Renal pelvis (tissue), 12 donors: ENCODE measurements at places on chromosomes 2 and 18. TPM values are rescaled to one million over a fixed set of nuclear protein-coding genes. Genes with fewer than 3 reads are reported as not detected.
A peak's percentile ranks its signal among the peaks of the same experiment; 100 is the strongest.

Gene KCNG3
- 0.65 TPM for polyA plus RNA-seq

Gene SERPINB12
- polyA plus RNA-seq, result not detected

Gene KCNJ13
- 3.3 TPM for polyA plus RNA-seq

Gene FHOD3
- 36.0 TPM for polyA plus RNA-seq

DNA sequence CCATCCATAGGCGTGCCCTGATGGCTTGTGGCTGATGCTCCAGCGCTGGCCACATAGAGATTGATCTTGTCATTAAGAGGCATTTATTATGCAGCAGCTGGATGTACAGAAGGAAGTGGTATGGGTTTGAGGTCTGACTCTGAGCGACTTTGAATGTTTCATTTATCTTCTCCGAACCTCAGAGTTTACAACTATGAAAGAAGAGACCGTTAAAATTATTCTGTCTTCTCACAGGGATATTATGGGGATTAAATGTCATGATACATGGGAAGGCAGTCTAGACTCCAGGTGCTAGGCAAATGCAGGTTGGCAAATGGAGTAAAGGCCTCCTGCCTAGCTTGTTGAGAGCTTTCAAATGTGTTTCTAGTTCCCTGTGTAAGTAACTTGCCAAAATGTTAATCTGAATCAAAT is 30.3 kb downstream of the MOGAT1 start:
- no peak for DNase-seq

DNA sequence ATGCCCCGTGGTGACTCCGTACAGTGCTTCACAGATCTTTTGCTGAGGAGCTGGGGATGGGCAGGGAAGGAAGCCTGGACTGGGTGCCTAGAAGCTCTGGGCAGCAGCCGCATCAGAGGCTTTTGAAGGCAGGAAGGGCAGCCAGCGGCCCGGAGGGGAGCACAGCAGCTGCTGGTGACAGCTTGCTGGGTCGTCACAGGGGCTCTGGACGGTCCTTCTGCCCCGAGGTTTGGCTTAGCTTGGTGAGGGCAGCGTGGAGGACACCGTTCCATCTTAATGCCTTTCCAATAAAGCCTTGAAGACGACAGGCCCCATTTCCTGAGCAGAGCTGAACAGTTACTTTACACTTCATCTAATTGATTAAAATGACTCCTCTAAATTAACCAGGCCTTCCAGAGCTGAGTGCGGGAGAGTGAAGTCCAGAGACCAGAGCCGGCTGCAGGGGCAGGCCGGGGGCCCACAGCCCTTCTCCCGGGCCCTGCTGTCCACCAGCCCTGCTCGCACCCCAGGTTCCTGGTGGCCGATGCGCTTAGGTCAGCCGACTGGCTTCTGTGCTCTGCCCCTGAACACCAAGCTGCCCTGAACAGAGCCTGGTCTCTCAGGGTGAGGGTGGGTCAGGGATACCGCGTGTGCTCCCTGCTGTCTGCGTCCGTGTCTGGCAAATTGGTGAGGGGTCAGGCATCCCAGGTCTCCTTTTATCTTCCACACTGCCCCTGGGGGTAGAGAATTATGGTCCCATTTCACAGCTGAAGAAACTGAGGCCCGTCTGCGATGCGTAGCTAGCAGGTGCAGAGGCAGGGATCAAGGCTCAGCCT is 43.5 kb downstream of the RRM2 start:
- DNase-seq, result no peak

DNA sequence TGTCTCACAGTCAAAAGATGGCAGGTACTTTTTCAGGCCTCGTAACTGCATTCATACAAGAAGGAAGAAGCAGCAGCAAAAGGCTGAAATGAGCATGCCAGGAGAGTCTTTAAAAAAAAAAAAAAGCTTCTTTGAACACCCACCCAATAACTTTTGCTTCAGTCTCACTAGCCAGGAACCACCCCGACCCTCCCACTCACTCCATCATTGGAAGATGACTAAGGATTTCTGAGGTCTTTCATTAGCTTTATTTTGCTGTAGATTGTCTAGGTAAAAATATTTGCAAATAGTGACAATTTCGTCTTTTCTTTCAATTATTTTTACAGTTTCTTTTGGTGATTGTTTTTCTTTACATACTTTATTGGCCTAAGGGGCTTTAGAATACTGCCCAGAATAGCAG is 37.9 kb downstream of the RBBP8 start:
- no peak for DNase-seq

DNA sequence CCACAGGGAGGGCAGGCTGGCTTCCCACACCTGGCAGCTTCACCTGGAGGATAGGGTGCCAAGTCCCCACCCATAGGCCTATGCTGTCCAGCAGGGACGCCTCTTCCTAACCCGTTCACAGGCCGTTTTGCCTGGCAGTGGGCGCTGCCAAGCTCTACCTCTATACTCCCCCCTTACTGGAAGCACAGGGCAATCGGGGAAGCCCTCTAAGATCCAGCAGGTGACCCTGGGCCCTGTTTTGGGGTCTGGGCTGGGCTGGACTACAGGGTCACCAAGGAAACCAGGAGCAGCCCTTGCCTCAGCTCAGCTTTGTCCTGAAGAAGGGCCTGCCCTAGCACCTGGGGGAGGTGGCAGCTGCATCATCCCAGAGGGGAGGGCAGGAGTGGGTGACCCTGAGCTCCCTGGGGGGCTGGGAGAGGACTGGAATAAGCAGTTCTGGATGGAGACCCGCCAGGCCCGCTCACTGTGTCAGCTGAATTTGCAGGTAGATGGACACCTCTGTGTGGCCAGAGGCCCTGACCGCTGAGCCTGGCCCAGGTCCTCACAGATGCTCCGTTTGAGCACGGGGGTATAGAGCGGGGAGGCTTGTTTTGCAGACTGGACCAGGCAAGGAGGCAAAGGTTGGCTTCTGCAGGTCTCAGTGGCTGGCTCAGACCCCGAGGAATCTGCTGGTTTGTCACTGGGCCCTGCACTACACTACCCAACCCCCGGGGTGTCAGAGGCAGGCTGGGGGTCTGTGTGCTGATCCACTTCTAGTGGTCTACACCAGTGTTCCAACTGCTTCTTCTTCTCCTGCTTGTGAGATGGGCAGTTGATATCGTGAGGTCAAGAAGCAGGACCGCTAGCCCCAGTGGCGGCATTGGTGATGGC is 163.1 kb downstream of the ASB1 start:
- DNase-seq, result no peak

DNA sequence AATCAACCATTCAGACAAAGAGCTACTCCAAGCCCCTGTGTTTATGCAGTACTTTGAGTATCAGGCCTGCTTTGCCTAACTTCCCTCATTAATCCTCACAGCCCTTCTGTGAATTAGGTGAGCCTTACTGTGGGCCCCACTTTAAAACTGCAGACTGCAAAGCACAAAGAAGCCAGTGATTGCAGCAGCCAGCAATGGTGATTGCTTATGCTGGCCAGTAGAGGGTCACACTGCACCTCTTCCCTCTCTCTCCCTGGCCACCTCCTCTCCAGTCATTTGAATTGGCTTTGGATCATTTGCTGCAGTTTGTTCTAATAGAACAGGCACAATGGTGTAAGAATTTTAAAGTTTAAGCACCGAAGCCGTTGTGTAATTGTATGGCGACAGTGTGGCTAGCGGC is 229.9 kb downstream of the AGPS start:
- DNase-seq, result peak; percentile 44

DNA sequence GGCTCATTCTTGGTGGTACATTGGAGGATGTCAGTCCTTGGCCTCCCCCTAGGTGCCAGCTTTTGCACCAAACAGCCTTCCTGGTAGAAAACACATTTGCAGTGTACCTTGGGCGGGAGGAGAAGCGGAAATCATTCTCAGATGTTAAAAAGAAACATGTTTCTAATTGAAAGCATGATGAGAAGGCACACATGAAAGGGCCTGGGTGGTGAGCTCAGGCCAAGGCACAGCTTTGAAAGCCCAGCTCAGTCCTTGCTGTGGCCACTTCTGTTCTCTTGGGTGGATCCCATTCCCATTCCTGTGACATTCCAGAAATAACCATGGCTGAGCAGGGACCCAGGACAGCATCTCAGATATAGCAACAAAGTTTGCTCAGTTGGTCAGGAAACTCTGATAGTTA is 71.5 kb downstream of the LTBP1 start:
- DNase-seq, result no peak

GRCh38 chr2:37453027-37453426 is 108.6 kb downstream of the QPCT start:
- no peak for DNase-seq

DNA sequence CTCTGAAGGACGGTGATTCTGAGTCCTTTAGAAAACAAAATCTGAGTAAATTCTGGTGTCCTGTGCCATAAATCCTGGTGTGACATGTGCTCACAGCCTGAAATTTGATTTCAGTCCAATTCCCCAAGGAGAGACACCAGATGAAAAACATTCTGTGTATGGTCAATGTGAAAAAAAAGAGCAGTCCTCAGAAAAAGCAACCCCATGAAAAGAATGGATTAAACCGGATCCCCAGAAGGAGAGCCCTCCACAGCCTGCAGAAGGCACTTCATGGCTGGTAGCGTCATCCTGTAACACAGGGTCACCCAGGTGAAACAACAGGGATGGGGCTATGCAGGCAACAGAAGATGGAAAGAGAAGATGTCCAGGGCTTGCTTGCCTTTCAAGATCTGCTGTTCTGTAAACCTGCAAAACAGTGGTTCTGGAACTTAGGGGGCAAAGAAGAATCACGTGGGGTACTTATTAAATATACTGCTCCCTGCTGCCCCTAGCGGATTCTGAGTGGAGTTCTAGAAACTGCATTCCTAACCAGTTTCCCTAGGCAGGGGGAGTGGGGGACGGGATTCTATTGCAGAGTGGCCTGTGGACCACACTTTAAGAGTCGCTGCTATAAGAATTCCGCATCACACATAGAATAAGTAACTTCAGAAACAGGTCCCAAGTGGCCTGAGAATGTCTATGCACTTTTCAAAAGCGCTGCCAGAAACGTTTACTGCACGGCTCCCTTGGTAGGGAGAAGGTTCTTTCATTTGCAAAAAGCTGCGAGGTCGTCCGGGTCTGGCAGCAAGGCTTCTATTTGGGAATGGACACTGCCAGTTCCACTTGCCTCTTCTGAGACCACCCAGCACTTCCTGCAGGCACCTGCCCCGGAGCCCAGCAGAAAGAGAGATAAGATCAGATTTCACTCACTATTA is 118.9 kb upstream of the ARL5A start:
- peak; percentile 56 for DNase-seq

DNA sequence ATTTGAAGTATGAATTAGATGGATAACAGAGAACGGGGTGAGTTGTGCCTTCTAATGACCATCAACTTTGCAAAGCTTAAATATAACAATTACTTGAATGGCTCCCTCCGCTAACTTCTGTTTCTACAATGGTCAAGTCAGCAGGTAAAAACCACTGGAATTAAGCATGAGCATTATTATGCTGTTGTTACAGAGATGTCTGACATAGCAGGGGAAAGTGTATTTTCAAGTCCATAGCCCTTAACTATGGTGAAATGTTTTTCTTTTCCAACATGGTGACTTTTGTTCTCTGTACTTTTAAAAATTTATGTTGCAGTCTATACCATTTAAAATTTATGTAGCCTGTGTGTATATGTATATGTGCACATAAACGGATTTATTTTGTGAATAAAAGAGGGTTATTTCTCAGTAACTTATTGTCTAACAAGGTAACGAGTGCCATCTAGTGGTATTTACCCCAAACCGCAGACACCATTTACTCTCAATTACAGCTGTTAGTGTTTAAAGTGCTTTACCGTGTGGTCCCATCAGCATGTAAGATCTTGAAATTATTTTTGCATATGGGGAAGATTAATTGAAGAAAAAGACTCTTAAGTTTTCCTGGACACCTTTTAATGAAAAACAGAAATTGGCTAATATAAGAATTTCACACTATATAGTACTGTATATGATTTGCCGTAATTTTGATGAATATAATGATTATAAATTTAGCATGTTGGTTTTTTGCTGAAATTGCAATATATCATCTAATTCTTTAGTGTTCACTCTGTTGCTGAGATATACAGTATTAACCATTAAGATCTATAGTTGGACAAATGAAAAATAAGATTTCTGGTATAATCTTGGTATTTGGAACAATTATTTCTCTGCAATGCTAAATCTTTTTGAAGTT is 78.2 kb downstream of the UBE2E3 start:
- DNase-seq, result no peak

- DNase-seq, result no peak
These were observed 147.9 kb downstream of the TNS1 start for GRCh38 chr2:217854684-217855420.

DNA sequence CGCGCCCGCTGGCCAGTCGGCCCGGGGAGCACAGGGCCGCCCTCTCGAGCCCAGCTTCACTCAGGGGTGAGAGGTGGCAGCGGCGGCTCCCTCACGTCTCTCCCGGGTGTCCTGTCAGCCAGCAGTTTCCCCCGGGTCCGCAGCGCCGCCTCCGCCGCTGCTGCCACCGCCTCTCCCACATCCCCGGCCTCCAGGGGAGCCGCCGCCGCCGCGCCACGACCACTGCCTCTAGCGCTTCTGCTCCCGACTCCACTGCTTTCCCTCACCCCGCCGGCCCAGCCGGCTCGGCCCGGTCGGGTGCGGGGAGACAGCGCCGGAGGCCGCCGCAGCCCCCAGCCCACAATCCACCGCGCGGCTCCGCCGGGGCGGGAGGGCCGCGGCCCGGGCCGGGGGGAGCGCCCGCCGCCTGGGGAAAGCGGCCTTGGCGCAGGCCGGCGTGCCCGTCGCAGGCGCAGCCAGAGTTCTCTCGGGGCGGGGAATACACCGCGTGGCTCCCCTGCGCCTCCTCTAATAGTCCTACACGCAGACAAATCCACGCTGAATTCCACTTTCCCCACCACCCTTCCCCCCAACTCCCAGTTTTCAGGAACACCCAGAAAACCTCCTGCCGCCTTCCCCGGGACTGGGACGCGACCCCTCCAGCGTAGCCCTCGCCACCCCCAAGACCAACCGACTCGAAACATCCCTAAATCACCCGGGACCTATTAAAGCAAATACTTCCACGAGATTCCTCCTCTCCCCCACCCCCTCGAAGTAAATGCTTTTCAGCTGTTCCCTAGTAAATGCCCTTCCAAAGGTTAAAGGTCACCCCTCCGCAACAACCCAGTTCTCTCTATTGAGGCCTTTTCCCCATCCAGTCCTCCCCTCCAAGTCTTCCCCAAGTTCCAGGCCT is at the start of gene VPS54:
TSS of gene VPS54 (minus strand) at position 346 of the 892 bp plus-strand sequence. CDS start 35,429 bp downstream, outside the sequence.
- peak; percentile 60 for DNase-seq

DNA sequence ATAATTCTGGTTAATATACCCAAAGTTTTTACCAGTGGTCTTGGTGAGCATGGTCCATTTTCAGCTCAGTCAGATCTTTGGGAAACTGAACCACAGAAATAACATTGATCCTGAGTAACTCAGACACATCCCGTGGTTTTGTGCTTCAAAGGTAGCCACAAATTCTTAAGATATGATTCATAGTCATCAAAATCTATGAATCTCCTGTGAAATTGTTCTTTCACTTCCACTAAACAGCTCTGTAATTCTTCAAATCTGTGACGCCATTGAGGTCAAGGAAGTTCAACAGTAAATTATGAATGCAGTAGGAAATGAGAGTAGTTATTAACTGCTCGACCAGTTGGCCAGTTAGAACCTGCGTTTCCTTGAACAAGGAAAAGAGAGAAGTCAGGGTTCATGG is 147.3 kb downstream of the IRS1 start:
- peak; percentile 45 for DNase-seq

GRCh38 chr2:120346667-120347358 is 877 bp downstream of the INHBB start:
- DNase-seq, result no peak

- DNase-seq, result no peak
These were observed 222.5 kb downstream of the SEPTIN10 start for GRCh38 chr2:109391243-109391642.

- DNase-seq, result peak; percentile 34
These were observed 180.5 kb downstream of the DIS3L2 start for GRCh38 chr2:232142049-232142448.
